ENCODE measurements at places on chromosomes 13 and 19.

DNA sequence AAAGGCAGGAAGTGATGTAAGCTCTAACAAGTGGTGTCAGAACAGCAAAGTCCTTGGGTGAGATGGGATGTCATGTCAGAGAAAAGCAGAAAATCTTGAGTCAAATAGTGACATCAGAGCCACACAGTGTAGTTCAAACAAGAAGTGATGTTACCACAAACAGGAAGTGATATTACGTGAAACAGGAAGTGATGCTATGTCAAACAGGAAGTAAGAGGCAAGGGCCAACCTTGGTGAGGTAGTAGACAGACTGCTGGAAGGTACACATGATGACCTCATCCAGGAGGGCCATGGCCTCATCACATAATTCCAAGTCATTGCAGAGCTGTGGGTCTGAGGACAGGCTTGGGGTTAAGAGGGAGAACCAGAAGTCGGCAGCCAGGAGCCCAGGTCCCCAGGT is 7.0 kb upstream of the MAMSTR start:
- DNase-seq: no peak

DNA sequence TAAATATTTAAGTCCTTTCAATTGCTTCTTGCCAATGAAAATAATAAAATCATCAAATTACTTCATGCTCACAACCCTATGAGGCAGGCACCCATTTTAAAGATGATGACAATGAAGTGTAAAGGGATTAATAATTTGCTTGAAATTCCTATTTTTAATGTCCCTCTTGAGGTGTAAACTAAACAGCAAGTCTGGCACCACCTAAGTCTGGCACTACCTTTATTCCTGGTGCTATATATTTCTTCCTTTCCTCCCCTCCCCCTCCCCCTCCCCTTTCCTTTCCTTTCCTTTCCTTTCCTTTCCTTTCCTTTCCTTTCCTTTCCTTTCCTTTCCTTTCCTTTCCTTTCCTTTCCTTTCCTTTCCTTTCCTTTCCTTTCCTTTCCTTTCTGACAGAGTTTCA is 42.2 kb downstream of the FLT1 start:
- no peak for DNase-seq

DNA sequence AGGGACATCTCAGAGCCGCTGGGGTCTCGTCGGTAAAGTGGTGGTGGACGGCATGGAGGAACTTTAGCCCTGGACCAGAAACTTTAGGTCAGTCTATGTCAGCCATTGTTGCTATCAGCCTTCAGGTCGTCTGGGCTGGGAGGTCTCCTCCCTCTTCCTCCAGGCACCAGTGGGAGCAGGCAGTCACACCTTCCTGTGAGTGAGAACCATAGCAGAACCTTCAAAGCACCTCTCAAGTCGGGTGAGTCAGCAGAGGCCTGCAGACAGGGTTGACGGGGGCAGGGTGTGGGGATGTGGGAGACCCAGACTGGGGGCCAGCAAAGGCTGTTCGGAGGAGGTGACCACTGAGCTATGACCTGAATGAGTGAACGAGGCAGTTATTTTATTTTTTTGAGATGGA is 15.4 kb upstream of the SBNO2 start:
- no peak for DNase-seq

GRCh38 chr13:99157046-99157445 is 43.6 kb upstream of the UBAC2 start:
- DNase-seq: no peak

DNA sequence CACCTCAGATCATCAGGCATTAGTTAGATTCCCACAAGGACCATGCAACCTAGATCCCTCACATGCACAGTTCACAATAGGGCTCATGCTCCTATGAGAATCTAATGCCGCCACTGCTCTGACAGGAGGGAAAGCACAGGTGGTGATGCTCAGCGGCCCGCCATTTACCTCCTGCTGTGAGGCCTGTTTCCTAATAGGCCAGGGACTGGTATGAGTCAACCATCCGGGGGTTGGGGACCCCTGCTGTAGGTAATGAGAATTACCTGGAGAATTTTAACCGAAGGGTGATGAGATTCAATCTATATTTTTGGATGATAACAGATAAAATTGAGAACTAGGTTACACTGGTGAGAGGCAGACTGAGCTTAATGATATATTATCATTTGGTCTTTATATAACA is 101.4 kb downstream of the LACC1 start:
- DNase-seq: no peak

DNA sequence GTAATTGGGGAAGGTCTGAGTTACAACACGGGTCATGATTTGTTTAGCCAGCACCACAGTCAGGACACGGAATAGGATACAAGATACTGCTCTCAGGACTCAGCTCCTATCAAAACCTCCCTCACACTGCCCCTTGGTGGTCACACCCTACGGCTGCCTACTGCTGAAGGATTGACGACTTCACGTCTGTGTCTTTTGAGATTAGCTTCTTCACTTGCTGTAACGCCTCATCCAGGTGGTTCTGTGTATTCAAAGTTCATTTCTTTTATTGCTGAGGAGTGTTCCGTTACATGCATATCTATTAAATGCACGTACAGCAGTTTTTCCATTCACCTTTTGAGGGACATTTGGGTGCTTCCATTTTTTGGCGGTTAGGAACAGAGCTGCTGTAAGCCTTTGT is 46.3 kb downstream of the URI1 start:
- DNase-seq: no peak

DNA sequence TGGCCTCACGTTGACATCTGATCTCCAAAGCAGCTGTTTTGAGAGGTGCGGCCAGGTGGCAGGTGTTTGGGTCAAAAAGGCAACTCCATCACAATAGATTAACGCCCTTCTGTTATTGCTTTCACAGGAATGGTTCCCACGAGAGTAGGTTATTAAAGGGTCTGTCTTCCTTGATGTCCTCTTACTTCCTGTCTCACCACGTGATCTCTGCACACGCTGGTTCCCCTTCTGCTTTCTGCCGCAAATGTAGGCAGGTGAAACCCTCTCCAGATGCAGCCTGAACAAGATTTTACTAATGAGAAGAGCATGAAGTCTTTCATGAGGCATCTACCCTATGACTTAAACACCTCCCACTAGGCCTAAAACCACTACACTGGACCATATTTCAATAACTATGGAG is 22.8 kb upstream of the ZNF564 start:
- DNase-seq: no peak

All from testis (tissue), 5 donors.